ENCODE measurements at places on chromosomes 12 and 14.

GRCh38 chr14:76329951-76330350, 46.0 kb upstream of the ESRRB start:
- DNase-seq: no peak

DNA sequence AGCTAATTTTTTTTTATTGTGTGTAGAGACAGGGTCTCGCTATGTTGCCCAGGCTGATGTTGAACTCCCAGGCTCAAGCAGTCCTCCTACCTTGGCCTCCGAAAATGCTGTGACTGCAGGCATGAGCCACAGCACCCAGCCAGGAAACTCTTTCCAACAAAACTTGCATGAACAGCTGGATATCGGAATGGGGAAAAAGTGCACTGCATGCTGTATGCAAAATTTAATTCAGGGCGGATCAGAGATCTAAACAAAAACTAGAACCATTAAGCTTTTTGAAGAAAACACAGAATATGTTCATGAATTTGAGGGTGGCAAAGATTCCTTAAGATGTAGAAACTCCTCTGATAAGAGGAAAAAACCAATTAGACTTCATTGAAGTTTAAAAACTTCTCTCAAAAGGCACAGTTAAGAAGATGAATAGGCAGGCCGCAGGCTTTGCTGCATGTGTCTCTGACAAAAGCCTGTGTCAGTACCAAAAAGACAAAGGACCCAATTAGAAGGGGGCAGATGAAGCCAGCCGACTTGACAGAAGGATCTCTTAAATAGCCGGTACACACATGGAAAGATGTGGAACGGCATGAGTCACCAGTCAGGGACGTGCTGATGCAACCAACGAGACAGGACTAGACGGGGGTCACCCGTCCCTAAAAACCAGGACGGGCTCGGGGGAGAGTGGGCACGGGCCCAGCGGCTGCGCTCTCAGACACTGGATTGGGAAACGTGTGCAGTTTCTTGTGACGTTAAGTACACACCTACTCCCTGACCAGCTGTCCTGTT, 34.8 kb upstream of the MMP17 start:
- DNase-seq: no peak

- DNase-seq: no peak
These were observed 83.5 kb upstream of the C14orf180 start for GRCh38 chr14:104496095-104496494.

- DNase-seq: no peak
These were observed 91.6 kb upstream of the VRK1 start for GRCh38 chr14:96705422-96706092.

DNA sequence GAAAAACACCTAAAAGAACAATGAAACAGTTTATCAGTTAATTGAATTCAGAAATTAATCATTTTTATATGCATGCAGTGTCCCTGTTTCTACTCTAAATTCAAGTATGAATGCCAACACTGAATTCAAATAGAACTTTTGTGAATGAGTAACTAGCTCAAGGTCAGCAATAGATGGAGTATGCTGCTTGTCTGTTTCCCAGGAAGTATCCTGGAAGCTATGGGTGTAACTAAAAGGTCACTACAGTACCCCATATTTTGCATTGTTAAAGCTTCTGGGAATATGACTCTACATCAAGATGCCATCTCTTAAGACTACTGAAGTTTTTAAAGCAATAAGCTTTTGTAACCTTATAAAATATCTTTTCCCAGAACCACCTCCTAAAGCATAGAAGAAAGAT, 681.4 kb upstream of the FBXO33 start:
- DNase-seq: no peak

DNA sequence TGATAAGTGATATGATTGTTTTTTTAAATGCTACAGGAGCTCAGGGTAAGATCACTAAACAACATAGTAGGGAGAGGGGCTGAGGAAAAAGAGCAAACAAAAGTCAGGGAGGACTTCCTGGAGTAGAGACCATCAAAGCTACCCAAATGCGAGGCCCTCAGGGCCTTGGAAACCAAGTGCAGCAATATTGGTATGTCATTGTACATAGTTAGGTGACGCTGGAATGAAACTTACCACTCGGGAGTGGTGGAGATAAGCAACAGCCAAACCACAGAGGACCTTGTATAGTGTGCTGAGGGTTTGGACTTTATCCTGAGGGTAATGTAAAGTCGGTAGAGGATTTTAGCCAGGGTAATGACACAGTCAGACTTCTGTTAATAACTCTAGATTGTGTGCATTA, 13.8 kb downstream of the KITLG start:
- no peak for DNase-seq

- no peak for DNase-seq
These were observed 293.1 kb upstream of the FKBP4 start for GRCh38 chr12:2501464-2502191.

GRCh38 chr14:105602799-105603793, 76.7 kb downstream of the TMEM121 start:
- DNase-seq: no peak
